Activated T-cell treated with anti-CD3 and anti-CD28 coated beads for 24 hours (primary cell): ENCODE measurements at places on chromosomes 12 and 14.
A peak's percentile ranks its signal among the peaks of the same experiment; 100 is the strongest.

- DNase-seq, result no peak
These were observed 92.4 kb downstream of the KSR2 start for GRCh38 chr12:117876436-117876816.

GRCh38 chr12:120089105-120089504 is 27.4 kb downstream of the RAB35 start:
- no peak for DNase-seq

- DNase-seq, result no peak
These were observed 69.7 kb downstream of the TSPAN11 start for GRCh38 chr12:30996255-30996654.

DNA sequence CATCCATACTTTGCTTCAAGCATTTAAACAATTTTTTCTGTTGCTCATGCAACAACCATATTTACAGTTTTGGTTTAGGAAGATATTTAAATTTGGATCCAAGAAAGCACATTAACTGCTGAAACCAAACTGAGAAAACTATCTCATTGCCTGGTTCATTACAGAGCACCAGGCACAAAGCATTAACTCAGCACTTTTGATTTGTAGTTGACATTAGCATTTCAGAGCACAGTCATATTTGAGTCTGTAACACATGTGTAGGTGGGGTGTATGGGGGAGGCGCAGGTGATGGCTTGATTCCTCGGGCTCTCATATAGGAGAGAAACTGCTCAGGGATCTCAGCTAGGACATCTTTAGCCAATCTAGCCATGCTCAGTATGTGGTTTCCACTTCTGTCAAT is 251.7 kb downstream of the CPNE8 start:
- DNase-seq, result no peak

DNA sequence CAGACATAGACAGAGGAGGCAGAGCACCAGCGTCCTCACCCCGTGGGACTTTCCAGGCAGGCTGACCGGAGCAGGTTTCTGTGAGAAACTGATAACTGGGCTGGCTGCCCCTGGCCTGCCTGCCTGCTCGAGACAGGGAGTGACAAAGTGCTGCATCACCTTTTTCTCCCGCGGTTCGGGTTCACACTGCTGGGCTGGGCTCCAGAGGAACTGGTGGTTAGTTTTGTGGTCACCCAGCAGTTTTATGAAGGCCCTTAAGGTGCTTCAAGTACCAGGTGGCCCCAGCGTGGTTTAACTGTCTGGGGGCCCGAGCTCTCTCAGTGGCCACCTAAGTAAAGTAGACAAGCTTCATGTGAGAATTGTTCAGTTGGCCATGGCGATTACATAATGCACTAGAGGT is 1073.6 kb downstream of the BCL11B start:
- no peak for DNase-seq

GRCh38 chr14:63781686-63782085 is 53.8 kb upstream of the SGPP1 start:
- DNase-seq, result no peak

GRCh38 chr12:9808504-9808903 is 18.8 kb upstream of the KLRF1 start:
- no peak for DNase-seq

DNA sequence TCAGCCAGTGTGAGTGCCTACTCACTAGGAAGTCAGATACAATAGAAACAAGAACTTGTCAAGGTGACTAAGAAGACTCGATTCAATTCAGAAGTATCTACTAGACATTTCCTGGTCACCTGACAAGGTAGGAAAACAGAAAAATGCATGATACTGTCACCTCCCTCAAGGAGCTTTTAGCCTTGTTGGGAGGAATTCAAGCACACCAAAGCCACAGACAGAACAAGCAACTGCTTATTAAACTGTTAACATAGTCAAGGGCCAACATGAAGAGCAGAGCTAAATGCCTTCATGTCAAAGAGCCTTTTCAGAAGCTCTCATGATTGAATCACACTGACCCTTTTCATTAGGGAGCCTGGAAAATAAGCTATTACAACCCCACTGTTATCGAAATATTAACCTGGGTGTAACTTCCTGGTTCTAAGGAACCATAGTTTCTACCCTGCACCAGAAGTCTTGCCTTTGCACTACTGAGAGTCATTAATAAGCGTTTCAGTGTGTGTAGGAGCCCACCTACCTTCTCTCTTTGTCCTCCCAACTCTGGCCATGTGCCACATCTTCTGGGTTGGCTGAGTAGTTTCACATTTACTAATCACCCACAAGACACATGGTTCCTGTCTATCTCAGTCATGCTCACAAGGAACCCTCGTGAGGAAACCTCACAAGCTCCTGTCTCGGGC is 31.0 kb upstream of the LGALS3 start:
- peak; percentile 39 for DNase-seq

- DNase-seq, result no peak
These were observed 7.9 kb downstream of the TMEM253 start for GRCh38 chr14:21108791-21109190.
